ENCODE measurements at places on chromosomes 11 and 22.

- DNase-seq: no peak
Observed at GRCh38 chr22:26949193-26949592, 291.8 kb downstream of the MIAT start.

GRCh38 chr11:31986201-31986889 lies 104.5 kb upstream of the RCN1 start:
- no peak for DNase-seq

DNA sequence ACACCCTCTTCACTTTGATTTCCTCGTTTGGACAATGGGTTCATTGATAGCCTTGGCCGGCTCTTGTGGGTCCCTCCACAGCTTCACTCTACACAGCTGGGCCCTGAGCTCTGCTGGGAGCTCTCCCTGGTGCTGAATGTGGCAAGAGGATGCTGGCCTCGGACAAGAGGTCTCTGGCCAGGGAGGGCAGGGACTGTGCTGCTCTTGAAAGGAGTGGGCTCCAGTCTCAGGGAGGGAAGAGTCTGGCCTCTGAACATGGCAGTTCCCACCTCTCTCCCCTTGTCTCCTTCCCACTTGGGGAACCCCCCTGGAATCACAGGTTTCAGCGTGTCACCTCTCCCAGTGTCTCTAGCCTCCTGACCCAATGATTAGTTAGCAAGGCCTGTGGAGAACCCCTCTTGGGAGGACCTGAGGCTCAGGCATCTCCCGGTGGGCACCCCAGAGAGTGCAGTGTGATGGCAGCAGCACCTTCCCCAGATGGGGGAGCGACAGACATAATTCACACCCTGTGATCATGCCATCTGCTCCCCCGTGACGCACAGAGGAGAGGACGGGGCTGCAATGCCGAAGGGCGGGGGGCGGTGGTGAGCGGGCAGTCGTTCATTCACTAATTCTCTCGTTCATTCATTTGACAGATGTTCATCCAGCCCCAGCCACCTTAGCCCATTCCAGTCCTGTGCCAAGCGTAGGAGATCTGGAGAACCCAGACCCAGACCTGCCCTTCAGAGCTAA lies 2.8 kb upstream of the CABP7 start:
- no peak for DNase-seq

DNA sequence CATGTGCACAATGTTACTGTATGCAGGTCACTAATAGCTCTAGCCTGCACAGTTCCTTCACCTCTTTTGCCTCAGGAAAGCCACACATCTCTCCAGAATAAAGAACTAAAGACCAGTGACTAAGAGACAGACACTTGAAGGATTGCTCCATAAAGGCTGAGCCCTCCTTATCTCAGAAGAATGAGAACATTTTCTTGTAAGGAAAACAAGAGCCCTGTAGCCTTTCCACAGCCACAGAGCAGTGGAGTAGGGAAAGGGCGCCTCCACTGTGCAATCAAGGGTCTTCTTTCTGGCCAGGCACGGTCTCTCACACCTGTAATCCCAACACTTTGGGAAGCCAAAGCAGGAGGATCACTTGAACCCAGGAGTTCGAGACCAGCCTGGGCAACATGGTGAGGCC lies 202.6 kb upstream of the TMEM45B start:
- no peak for DNase-seq

DNA sequence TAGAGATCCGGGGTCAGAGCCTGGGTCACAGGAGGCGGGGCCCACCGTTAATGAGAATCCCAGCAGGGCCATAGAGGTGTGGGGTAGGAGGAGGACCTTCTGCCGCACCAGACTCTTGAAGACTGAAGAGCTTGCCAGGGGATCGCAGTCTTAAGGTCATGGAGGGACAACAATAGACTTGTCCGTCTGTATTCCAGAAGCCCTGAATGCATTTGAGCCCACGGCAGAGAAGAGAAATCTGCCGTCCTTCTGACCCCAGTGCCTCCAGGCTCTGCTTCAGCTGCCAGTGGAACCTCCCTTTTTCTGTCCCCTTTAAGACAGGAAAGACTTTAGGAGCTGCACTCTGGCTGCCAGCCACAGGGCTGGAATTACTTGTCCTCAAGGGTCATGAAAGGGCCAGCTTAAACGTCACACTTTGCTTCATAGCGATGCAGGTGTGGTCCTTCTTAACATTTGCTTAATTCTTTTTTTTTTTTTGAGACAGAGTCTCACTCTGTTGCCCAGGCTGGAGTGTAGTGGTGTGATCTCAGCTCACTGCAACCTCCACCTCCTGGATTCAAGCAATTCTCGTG lies 15.5 kb upstream of the ST3GAL4 start:
- DNase-seq: no peak

DNA sequence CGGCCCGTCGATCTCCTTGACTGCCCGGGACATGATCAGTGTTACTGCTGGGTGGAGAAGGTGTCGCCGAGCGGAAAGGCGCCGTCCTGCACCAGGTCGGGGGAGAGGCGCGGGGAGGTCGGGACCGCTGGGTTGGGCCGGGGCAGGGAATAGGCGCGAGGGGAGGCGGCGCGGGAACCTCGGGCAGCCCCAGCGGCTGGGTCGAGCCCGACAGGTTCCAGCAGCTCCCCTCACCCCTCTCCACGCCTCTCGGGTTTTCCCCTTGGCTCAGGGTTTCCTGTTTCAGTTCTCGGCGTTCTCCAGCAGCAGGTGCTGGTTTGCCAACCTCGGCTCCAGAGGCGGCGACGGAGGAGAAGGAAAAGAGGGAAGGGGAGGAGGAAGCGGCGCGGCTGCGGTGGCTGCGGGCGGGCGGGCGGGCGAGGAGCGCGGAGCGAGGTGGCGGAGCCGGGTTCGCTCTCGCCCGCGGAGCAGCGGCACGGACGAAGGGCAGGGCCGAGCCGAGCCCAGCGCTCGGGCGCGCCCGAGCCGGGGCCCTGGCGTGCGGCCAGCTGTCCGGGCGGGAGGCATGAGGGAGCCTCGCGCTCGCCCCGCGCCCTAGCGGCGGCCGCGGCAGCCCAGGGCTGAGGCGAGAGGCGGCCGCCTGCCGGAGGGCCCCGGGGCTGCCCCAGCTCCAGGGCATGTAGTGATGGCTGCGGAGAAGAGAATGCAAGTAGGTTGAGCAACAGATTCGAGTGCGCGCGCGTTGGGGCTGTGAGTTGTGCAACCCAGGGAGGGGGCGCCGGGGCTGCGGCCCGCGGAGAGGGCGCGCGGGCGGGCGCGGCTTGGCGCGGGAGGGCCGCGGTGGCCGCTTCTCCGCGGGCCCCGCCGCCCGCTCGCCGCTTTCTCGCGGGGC lies at the start of gene ZC3H12C:
Gene ZC3H12C, plus strand, starts transcription at position 878 of the 892 bp plus-strand sequence. CDS start 20 bp downstream, outside the sequence.
- DNase-seq: no peak

- no peak for DNase-seq
Observed at GRCh38 chr11:37947821-37948220, 1349.8 kb upstream of the RAG2 start.

- DNase-seq: no peak
Observed at GRCh38 chr22:43136255-43136654, 6.9 kb downstream of the MCAT start.

DNA sequence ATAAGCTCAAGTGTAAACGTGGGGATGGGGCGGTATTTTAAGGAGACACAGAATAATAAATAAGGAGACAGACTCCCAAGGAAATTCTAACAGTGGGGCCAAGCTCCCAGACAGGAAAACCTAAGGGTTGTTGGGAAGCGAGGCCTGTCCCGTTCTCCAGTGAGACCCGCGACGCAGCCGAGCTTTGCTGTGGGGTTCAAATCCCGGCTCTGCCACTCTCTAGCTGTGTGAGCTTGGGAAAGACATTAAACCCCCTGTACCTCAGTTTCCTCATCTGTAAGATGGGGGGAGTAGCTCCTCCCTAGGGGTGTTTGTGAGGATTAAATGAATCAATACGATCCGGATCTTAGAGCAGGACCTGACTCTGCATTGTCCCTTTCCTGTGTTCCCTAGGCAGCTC lies 106.8 kb downstream of the TRIM29 start:
- no peak for DNase-seq

GRCh38 chr22:48177631-48178030 lies 1415.2 kb downstream of the TBC1D22A start:
- no peak for DNase-seq

DNA sequence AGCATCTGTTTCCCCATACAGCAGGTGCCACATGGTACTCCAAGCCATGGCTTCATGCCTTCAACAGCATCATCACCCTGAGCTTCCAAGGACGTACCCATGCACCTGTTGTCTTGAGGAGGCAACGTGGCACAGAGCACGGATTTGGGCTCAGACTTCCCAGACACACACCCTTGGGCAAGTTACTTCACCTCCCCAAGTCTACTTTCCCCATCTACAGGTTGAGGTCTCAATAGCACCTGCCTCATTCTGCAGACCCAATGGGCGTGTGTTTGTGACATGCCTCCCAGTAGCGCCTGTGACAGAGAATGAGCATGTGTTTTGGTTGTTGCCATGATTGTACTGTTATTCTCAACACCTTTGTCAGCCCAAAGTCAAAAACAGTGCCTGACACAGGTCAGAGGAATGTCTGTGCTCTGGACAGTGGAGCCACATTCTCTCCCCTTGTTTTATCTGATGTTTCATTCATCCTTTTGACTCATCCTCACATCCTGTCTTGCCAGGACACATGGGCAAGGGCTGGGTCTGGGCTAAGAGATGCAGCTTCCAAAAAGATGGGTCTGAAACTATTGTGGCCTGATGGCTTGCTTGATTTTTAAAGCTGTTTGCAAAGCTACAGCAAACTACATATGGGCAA lies 53.4 kb upstream of the CCND1 start:
- no peak for DNase-seq

DNA sequence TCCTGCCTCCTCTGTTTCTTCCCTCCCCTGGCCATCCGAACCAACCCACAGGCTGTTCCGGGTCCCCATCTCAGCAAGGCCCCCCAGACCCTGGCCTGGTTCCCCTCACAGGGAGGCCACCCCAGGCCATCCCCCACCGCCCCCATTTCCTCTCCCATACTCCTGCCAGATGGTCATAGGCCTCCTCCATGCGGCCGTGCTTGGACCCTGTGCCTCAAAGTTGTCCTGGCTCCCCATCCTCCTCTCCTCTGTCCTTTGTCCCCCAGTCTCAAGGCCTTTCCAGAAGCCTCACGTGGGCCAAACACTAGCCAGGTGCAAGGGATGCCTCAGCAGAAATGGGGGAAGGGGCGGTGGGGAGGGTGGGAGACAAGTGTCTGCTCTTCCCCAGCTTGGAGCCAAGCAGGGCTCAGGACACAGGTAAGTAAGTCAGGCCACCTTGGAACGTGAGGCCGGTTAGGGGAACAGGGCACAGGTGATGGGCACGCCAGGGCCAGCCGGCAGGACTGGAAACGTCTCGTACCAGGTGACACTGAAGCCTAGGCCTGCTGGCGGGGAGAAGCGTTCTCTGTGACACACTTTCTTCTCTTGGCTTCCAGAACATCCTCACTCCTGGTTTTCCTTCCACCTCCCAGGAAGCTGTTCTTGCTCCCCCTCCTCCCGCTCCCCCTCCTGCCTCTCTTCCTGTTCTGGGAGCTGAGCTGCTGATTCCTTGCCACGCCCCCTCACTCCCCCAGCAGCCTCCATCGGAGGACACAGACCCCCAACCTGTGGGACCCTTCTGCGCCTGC lies 31.5 kb upstream of the SLC22A12 start:
- DNase-seq: no peak

GRCh38 chr11:85132851-85133585 lies 494.1 kb downstream of the DLG2 start:
- no peak for DNase-seq

- no peak for DNase-seq
Observed at GRCh38 chr22:32985899-32986765, 72.0 kb downstream of the SYN3 start.

GRCh38 chr11:111836721-111837120 lies 34.7 kb downstream of the ALG9 start:
- no peak for DNase-seq

GRCh38 chr22:24582056-24582814 lies 10.6 kb downstream of the LRRC75B start:
- DNase-seq: no peak

GRCh38 chr11:64810271-64810890 lies at the start of gene MEN1:
MEN1 (minus strand) TSS chr11:64810551; CDS start chr11:64810109, 442 bp downstream.
- DNase-seq: peak; percentile 59

GRCh38 chr11:33874910-33875490 lies 16.9 kb downstream of the LMO2 start:
- DNase-seq: no peak

DNA sequence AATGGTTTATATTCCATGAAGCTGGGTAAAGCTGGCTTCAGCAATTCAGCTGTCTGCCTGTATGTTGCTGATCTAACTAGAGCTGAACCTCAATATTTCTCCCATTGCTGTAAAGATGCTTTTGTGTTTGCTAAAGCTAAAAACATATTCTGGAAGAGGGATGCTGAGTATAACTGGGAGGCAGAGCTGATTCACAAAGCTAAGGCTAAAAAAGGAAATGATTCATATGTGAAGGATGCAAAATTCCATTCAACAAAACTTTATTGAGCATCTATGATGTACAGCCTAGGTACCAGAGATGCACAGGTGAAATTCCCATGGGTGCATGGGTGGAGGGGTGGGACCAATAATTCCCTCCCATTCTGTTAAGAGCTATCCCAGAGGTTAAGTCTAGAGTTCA lies 193.9 kb downstream of the KIF18A start:
- DNase-seq: no peak

GRCh38 chr11:8075119-8075726 lies 5.8 kb upstream of the TUB start:
- DNase-seq: no peak

- DNase-seq: no peak
Observed at GRCh38 chr22:31579835-31580242, 82.2 kb downstream of the PISD start.

- DNase-seq: no peak
Observed at GRCh38 chr11:98180511-98180910, 840.2 kb upstream of the CNTN5 start.

DNA sequence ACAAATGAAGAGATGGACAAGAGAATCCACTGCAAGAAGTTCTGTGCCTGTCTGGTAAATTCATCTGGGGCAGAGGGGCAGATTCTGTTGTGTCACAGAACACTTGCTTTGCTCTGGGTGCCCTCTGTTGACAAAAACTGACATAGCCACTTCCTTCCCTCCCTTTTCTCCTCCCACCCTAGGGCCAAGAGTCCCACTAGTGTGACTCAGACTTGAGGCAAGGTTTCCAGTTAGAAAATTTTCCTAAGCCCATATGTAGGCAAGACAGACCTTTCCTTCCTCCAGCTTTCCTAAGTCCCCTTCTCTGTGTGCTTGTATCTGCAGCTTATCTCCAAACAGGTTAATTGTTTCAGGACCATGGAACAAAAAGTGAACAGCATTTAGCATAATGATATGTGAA lies 106.8 kb downstream of the RBFOX2 start:
- DNase-seq: no peak

GRCh38 chr11:88555829-88556202 lies 218.3 kb upstream of the CTSC start:
- no peak for DNase-seq

GRCh38 chr11:68412593-68413475 lies 47.7 kb upstream of the PPP6R3 start:
- DNase-seq: no peak

GRCh38 chr22:36331912-36332622 lies 55.7 kb downstream of the MYH9 start:
- no peak for DNase-seq

GRCh38 chr11:437228-437870 lies 4.5 kb downstream of the ANO9 start:
- no peak for DNase-seq
